Endodermal cell (in vitro differentiated cells): ENCODE measurements at places on chromosomes 11 and 22. TPM values are rescaled to one million over a fixed set of nuclear protein-coding genes. Genes with fewer than 3 reads are reported as not detected.

GRCh38 chr11:47857892-47858543 is 9.9 kb upstream of the NUP160 start:
- H3K27ac ChIP-seq, result no peak overlapping the region
- DNase-seq, result no peak
- H3K27me3 ChIP-seq, result no peaks in the 10 kb centered on the region
- no peaks in the 10 kb centered on the region for H3K36me3 ChIP-seq
- no peaks in the 10 kb centered on the region for H3K4me1 ChIP-seq

DNA sequence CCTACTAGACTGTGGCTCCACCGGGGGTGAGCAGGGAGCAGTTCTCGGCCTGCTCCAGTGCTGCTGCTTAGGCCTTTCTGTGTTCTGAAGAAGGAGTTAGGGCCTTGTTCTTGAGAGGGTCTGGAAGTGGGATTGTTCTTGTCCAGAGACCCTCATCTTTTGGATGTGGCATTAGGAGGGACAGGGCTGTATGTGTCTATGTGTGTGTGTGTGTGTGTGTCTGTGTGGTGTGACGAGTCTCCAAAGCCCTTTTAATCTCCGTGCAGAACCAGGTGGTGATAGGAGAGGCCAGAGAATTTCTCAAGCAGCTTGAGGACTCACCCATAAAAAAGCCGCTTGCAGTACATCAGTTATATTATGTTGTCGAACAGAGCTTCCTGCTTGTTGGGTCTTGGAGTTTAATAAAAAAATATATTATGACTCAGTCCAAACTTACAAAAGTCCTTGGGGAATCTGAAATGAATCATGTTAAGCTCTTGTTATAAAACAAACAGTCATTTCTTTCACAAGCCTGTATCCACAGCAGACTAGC is 196.5 kb downstream of the TENM4 start:
- DNase-seq, result no peak
- H3K27me3 ChIP-seq, result no peaks in the 10 kb centered on the region
- no peaks in the 10 kb centered on the region for H3K36me3 ChIP-seq
- H3K4me1 ChIP-seq, result no peaks in the 10 kb centered on the region
- no peak overlapping the region for H3K27ac ChIP-seq

GRCh38 chr11:71447791-71448256 is 369 bp downstream of the DHCR7 start:
- no peaks in the 10 kb centered on the region for H3K27me3 ChIP-seq
- H3K27ac ChIP-seq, result peak overlapping the region; percentile 88
- DNase-seq, result no peak
- peak overlapping the region; percentile 92 for H3K4me3 ChIP-seq
- H3K4me1 ChIP-seq, result peaks cover 2% of the 10 kb centered on the region

DNA sequence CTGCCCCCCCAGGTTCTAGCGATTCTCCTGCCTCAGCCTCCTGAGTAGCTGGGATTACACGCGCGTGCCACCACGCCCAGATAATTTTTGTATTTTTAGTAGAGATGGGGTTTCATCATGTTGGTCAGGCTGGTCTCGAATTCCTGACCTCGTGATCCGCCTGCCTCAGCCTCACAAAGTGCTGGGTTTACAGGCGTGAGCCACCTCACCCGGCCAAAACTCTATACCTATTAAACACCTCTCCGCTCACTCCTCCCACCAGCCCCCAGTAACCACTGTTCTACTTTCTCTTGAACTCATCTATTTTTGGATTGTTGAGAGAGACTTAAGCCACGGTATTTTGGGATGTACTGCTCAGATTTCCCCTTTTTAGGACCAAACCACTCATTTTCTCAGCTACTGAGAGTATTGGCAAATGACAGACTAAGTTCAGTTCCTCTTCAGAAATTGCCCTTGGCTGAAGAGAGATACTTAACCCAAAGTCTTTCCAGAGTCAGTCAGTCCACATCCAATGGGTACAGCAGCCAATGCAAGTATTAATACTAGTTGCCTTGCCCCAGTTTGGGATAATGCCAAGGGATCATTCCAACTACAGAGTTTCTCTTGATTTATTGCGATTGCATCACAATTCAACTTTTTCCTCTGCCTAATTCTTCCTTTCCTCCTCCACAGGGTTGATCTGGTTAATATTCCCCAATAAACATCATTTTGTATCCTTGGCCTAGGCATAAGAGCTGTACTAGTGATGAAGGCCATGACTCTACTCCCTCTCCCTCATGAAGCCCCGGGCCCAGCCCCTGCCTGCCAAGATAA is 36.8 kb upstream of the CSTF3 start:
- H3K4me3 ChIP-seq, result no peak overlapping the region
- H3K27ac ChIP-seq, result no peak overlapping the region
- H3K36me3 ChIP-seq, result no peaks in the 10 kb centered on the region
- no peaks in the 10 kb centered on the region for H3K4me1 ChIP-seq
- no peak for DNase-seq

DNA sequence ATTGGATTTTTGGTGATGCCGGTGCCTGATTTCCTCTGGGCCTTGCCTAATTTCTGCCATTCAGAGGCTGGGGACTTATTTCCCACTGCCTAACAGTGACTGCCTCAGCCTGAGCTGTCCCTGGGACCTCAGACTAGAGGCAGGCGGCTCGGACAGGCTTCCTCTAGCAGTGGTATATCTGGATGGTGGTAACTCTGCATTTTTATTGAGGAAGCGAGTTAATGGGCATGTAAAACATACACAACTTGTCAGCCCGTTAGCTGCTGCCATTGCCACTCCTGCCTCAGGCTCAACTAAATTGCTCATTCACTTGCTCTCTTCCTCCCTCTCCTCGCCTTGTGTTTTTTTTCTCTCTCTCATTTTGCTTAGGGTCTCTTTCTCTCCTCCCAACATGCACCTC is 561.6 kb downstream of the BUD13 start:
- H3K4me3 ChIP-seq, result no peak overlapping the region
- no peaks in the 10 kb centered on the region for H3K27me3 ChIP-seq
- H3K36me3 ChIP-seq, result no peaks in the 10 kb centered on the region
- no peaks in the 10 kb centered on the region for H3K4me1 ChIP-seq
- no peak for DNase-seq

- no peaks in the 10 kb centered on the region for H3K36me3 ChIP-seq
- peak; percentile 94 for DNase-seq
- H3K4me1 ChIP-seq, result peaks cover 2% of the 10 kb centered on the region
- no peak overlapping the region for H3K4me3 ChIP-seq
Observed at GRCh38 chr11:120303004-120303637, 22.0 kb upstream of the TLCD5 start.

DNA sequence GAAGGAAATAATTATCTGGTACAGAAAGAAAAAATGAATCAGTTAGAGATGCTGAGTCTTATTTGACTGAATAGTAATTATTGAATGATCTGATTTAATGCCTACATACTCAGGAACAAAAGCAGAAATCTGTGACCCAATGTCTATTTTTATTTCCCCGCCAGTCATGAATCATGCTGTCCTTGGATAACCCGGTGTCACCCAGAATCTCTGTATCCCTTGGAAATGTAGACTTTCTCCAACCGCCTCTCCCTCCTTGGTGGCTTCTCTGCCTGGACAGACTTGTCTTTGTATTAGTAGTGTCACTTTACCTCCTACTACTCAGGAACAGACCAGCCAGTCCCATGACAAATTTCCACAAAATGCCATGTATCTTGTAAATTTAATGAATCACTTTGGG is 173.3 kb upstream of the PDGFD start:
- no peaks in the 10 kb centered on the region for H3K4me1 ChIP-seq
- H3K27ac ChIP-seq, result no peak overlapping the region
- no peak overlapping the region for H3K4me3 ChIP-seq
- DNase-seq, result no peak

DNA sequence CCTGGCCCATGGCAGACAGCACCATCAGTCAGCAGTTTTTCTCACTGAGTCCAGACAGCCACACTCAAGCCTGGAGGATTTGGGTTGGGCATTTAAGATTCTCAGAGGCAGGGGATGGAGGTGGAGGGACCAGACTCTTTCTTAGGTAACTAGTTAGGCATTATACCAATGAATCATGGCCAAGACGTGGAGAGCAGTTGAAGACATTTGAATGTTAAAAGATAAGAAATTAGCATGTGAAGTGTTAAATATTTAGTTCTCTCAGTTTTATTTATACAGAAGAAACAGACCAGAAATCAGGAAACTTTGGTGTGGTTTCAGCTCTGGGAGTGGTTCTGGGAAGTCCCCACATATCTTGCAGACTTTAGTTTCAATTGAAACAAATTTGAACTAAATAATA is 9.9 kb downstream of the GTF2H1 start:
- H3K27ac ChIP-seq, result no peak overlapping the region
- DNase-seq, result no peak
- no peaks in the 10 kb centered on the region for H3K4me1 ChIP-seq
- no peaks in the 10 kb centered on the region for H3K27me3 ChIP-seq

- no peak overlapping the region for H3K4me3 ChIP-seq
- no peak for DNase-seq
Observed at GRCh38 chr22:35597692-35598395, 19.3 kb downstream of the MB start.

- H3K27ac ChIP-seq, result no peak overlapping the region
- H3K27me3 ChIP-seq, result no peaks in the 10 kb centered on the region
- H3K4me3 ChIP-seq, result no peak overlapping the region
Observed at GRCh38 chr22:31124811-31125465, 2.2 kb downstream of the INPP5J start.

- no peak for DNase-seq
- no peak overlapping the region for H3K4me3 ChIP-seq
- H3K27ac ChIP-seq, result no peak overlapping the region
- peaks cover 11% of the 10 kb centered on the region for H3K36me3 ChIP-seq
- H3K27me3 ChIP-seq, result no peaks in the 10 kb centered on the region
- H3K4me1 ChIP-seq, result peaks cover 5% of the 10 kb centered on the region
Observed at GRCh38 chr22:31235081-31235480, 23.0 kb downstream of the LIMK2 start.

- no peaks in the 10 kb centered on the region for H3K4me1 ChIP-seq
- DNase-seq, result no peak
- no peak overlapping the region for H3K4me3 ChIP-seq
- no peaks in the 10 kb centered on the region for H3K27me3 ChIP-seq
Observed at GRCh38 chr11:520428-521176, 13.6 kb upstream of the RNH1 start.

- H3K4me3 ChIP-seq, result no peak overlapping the region
- H3K27ac ChIP-seq, result no peak overlapping the region
- DNase-seq, result peak; percentile 94
Observed at GRCh38 chr11:17760102-17761029, 25.8 kb downstream of the KCNC1 start.

DNA sequence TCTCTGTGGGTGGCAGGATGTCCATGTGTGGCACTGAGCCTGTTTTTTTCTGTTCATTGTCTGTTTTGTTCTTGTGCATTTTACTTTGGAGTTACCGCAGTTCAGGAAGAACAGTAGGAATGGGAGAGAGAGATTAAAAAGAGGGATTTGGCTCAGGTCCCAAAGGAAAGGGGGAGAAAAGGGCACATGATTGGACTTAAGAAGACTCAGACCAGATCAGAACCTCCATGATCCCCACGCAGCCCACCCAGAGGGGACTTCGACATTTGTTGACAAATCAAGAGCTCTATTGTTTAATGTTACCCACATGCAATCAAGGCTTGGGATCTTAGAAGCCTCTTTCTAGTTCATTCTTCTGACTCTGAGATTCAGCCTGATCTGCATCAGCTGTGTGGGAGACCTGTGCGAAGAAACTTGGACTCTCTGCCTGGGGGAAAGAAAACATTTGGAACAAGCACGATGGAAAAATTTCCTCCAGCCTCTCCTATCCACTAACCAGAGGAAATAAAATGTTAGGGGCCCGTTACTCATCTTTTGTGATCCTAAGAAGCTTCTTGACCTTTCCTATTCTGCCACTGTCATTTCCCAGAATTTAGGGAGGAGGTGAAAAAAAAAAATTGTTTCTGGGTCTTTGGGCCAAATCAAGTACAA is 119.2 kb downstream of the SPON1 start:
- H3K4me3 ChIP-seq, result no peak overlapping the region
- no peak overlapping the region for H3K27ac ChIP-seq
- no peaks in the 10 kb centered on the region for H3K27me3 ChIP-seq
- no peak for DNase-seq
- H3K36me3 ChIP-seq, result no peaks in the 10 kb centered on the region

GRCh38 chr11:95930948-95931347 is 7.0 kb upstream of the MTMR2 start:
- no peak overlapping the region for H3K4me3 ChIP-seq
- no peaks in the 10 kb centered on the region for H3K4me1 ChIP-seq
- DNase-seq, result no peak

- peaks cover 89% of the 10 kb centered on the region for H3K27me3 ChIP-seq
- no peaks in the 10 kb centered on the region for H3K36me3 ChIP-seq
- DNase-seq, result no peak
- H3K4me1 ChIP-seq, result no peaks in the 10 kb centered on the region
- H3K27ac ChIP-seq, result no peak overlapping the region
- H3K4me3 ChIP-seq, result peak overlapping the region; percentile 71
Observed at GRCh38 chr22:36702842-36703215, 723 bp downstream of the CACNG2 start.

GRCh38 chr11:12319988-12320387 is 57.4 kb upstream of the PARVA start:
- H3K27me3 ChIP-seq, result no peaks in the 10 kb centered on the region
- H3K4me1 ChIP-seq, result no peaks in the 10 kb centered on the region
- H3K36me3 ChIP-seq, result no peaks in the 10 kb centered on the region

- no peaks in the 10 kb centered on the region for H3K4me1 ChIP-seq
- no peak overlapping the region for H3K27ac ChIP-seq
- no peaks in the 10 kb centered on the region for H3K36me3 ChIP-seq
- H3K4me3 ChIP-seq, result no peak overlapping the region
Observed at GRCh38 chr11:107472966-107473365, 15.3 kb upstream of the CWF19L2 start.

DNA sequence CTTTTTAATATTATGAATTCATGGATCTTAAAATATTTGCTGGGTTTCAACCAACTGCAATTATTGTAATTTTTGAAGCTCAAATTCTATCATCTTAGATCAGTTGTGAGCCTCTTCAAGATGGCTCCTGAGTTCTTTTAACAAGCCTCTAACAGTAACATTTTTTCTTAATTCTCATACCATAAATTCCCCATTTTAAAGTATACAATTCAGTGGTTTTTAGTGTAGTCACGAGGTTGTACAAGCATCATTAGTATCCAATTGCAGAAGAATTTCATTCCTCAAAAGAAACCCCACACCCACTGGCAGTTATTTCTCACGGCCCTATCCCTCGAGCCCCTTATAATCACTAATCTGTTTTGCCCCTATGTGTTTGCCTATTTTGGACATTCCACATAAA is 270.8 kb downstream of the SBF2 start:
- no peak overlapping the region for H3K27ac ChIP-seq
- DNase-seq, result no peak

- no peak overlapping the region for H3K4me3 ChIP-seq
- no peaks in the 10 kb centered on the region for H3K27me3 ChIP-seq
- no peak for DNase-seq
- H3K36me3 ChIP-seq, result no peaks in the 10 kb centered on the region
- no peaks in the 10 kb centered on the region for H3K4me1 ChIP-seq
Observed at GRCh38 chr11:29780756-29781155, 236.1 kb downstream of the KCNA4 start.

GRCh38 chr11:719214-720016 is 13.4 kb downstream of the EPS8L2 start:
- DNase-seq, result no peak
- H3K36me3 ChIP-seq, result no peaks in the 10 kb centered on the region
- H3K4me1 ChIP-seq, result no peaks in the 10 kb centered on the region
- H3K27ac ChIP-seq, result no peak overlapping the region
- H3K4me3 ChIP-seq, result no peak overlapping the region

- H3K36me3 ChIP-seq, result no peaks in the 10 kb centered on the region
- H3K27me3 ChIP-seq, result no peaks in the 10 kb centered on the region
- no peak for DNase-seq
- no peak overlapping the region for H3K27ac ChIP-seq
- no peaks in the 10 kb centered on the region for H3K4me1 ChIP-seq
- no peak overlapping the region for H3K4me3 ChIP-seq
Observed at GRCh38 chr11:8213376-8213775, 44.6 kb upstream of the RIC3 start.

The OR8D4 gene
- total RNA-seq, result 0.11 and 0.13 TPM in 2 replicates

The PRG3 gene
- total RNA-seq, result not detected in 2 replicates

The CCDC157 gene
- 5.8 and 6.1 TPM in 2 replicates for total RNA-seq

The LMO1 gene
- total RNA-seq, result 0.46 to 1.5 TPM in 2 of 3 replicates, not detected in the other

The CDCA5 gene
- 48.1 and 52.6 TPM in 2 replicates for total RNA-seq

The CNTF gene
- 0.73 to 2.8 TPM (median 1.7 TPM) in 3 replicates for total RNA-seq
